Pons (tissue), 1 donor: ENCODE measurements at places on chromosomes 3 and 15.

- DNase-seq, result no peak
Measured at GRCh38 chr3:46737329-46737731, 19.7 kb upstream of the PRSS50 start.

- no peak for DNase-seq
Measured at GRCh38 chr3:128863560-128863959, 15.9 kb upstream of the ACAD9 start.

DNA sequence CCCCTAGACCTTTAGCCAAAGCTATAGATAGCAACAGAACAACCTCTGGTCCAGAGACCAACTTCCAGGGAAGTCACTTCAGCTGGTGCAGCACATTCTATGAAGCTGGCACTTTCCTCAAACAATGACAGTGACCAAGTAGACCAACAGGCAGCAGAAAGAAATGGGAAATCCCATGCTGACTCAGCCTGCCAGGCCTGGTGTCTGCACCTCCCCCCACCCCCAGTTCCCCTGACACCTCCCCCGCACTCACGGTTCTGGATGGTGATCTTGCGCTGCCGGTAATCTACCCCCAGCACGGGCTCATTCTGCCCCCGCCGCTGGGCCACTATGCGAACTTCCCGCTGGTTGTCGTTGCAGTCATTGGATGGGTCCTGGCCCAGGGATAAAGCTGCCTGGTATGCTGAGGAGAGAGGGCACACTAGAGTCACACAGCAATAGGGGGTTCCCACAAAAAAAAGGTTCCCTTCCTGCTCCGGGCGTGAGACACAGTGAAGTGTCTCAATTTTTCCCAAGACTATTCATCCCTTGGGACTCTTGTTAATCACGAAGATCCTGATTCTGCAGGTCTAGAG, 17.0 kb downstream of the ILDR1 start:
- no peak for DNase-seq

DNA sequence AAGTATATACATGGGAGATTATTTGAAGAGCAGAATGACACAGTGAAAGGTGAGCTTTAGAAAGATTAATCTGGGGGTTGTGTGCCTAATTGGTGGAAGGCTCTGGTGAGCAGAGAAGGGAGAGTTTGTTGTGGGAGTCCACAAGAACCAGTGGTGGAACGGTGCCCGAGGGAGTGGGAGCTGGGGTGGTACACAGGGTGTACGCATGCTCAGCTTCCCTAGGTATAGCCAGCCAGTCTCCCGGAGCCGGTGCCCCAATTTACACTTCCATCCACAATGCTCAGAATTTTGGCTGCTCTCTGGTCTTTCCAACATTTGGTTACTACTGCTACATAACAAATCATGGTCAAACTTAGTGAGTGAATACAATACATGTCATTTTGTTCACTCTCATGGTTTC, 92.5 kb downstream of the MITF start:
- DNase-seq, result no peak

DNA sequence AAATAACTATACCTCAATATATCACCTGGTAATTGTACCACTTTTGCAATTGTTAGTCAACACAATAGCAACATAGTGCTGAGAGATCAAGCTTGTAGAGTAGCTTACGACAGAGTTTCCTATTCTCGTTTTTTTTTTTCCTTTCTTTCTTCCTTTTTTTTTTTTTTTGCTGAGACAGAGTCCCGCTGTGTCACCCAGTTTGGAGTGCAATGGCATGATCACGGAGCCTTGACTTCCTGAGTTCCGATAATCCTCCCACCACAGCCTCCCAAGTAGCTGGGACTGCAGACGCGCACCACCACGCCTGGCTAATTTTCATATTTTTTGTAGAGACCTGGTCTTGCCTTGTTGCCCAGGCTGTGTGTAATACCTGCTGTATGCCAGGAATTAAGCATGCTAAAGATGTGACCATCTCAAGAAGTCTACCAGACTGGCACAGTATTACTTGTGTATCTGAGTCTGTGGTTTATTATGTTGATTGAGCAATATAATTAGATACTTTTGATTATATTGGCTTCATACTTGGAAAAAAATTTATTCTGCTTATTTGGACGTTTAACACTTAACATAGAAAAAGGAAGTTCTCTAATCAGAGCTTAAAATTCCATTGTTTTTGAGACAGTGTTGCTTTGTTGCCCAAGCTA, 3.0 kb downstream of the SELENOT start:
- peak; percentile 18 for DNase-seq

DNA sequence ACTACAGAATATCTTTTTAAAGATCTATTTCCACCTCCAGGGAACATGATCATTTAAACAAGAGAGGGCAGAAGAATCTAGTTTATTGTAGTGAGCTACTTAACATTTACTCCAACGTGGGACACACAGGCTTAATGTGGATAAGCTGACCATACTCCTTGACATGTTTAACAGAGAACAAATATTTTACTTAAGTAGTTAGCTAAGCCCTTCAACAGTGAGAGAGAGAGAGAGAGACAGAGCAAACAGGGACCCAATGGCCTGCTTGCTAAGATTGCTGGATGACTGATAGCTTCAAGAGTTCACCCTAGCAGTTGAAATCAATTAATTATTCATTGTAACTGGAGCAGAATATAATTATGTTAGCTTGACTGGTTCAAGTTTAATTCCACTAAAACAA, 158.6 kb downstream of the ADAM10 start:
- DNase-seq, result no peak

- peak; percentile 91 for DNase-seq
Measured at GRCh38 chr3:47440131-47440530, 35.6 kb downstream of the SCAP start.

DNA sequence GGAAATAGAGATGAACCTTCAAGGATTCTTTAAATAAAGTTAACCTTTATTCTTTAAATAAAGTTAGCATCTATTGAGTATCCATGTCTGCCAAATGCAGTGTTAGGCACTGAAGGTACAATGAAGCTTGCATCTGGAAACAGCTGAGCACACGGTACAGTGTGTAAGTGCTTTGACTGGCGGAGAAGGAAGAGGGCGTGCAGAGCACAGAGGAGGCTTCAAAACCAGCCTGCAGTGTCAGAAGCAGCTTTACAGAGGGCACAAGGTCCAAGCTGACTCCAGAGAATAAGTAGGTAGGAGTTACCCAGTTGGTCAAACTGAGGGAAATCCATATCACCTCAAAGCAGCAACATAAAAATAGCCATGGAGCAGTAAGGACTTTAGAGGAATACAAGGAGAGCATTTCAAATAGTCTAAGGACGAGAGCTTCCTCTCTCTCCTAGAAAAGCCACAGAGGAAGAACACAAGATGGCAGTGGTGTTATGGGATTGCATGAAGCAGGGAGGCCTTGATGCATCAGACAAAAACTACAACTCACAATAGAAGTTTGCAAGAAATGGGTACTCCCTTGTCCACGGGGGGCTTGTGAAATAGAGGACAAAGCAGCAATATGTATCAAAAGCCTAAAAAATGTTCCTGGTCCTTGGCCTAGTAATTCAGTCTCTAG, 60.3 kb upstream of the PPP2R3A start:
- peak; percentile 22 for DNase-seq

DNA sequence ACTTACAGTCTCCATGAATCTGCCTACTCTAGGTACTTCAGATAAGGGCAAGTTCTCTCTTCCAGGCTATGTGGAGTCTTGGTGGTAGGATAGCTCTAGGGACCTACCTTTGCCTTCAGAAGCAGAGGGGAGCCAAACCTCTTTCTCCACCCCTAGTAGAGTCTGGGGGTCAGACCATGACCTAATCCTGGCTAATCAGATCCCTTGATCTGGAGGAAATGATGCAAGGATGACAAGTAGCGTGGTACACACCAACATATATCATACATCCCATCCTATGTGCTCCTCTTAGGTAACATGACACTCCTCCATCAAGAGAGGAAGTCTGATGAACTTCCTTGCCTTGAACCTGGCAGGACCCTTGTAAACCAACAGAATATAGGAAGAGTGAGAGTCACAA, 15.4 kb upstream of the PLA2G4F start:
- DNase-seq, result no peak

DNA sequence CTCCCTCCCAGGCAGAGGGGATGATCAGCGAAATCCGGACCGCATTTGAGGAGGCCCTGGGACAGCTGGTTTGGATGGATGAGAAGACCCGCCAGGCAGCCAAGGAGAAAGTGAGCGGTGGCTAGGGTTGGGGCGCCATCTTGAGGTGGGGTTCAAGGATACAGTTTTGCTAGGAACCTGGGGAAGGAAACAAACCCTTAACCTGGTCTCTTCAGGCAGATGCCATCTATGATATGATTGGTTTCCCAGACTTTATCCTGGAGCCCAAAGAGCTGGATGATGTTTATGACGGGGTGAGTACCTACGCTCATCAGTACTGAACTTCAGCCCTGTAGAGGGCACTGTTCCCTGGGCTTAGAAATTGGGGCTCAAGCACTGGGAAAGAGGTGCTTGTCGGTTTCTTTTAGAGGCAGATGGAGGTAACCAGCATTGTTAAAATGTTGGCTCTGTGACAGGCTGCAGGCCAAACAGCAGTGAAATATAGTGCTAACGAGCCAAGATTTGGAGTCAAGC, 9.6 kb upstream of the PSMD2 start:
- DNase-seq, result peak; percentile 36

GRCh38 chr15:64800476-64800875, 25.0 kb downstream of the PIF1 start:
- no peak for DNase-seq

GRCh38 chr15:68620721-68621527, 42.1 kb downstream of the CORO2B start:
- DNase-seq, result peak; percentile 96

DNA sequence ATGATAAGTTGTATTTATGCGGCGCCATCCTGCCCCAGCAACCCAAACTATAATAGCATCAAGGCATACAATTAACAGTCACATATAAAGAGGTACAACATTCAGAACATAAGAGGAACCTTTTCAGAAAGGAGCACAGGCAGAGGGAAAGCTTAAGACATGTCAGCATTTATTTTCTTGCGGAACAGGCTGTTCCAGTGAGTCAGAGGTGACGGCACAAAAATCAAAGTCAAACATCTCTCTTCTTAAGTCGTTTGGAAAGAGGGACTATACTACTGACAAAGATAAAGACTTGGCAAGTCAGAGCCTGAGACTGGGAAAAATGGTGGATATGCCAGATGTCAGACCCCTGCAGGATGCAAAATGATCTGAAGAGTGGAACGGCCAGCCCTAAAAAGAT, 128.4 kb downstream of the CTNNB1 start:
- DNase-seq, result no peak

DNA sequence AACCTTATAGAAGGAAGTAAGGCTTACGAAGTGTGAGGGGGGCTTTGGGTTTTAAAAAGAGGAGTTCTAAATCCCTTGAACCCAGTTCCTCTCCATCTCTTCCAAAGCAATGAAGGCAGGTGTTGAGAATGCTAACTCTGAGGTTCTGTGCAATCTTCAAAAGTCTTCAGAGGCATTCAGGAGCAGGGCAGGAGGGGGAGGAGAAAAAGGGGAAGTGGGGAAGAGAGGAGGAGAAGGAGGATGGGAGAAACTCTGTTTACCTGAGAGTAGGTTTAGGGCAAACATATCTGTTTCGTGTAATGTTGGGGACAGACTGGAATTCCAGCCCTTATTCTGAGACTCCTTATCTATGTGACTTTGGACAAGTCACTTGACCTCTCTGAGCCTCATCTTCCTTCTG, 36.9 kb downstream of the FAM3D start:
- DNase-seq, result no peak

DNA sequence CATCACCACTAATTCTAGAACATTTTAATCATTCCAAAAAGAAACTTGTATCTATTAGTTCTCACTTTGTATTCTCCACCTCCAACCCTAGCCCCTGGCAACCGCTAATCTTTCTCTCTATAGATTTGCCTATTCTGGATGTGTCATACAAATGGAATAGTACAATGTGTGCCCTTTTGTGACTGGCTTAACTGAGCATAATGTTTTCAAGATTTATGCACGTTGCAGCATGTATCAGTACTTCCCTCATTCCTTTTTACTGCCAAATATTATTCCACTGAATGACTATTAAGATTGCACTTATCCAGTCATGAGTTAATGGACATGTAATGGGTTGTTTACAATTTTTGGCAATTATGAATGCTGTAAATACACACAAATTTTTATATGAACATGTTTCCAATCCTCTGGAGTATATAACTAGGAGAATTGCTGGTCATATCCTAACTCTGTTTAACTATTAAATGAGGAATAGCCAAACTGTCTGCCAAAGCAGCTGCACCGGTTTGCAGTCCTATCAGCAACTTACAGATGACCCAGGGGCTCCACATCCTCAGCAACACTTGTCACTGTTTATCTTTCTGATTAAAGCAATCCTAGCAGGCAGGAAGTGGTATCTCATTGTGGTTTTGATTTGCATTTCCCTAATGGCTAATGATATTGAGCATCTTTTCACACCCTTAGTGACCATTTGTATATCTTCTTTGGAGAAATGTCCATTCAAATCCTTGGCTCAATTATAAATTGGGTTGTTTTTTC, 42.9 kb downstream of the DCUN1D1 start:
- no peak for DNase-seq

GRCh38 chr3:132623646-132624045, 26.6 kb downstream of the ACKR4 start:
- DNase-seq, result no peak

- DNase-seq, result no peak
Measured at GRCh38 chr3:160860346-160860745, 104.3 kb downstream of the PPM1L start.

GRCh38 chr15:41259546-41260189, 28.6 kb downstream of the CHP1 start:
- DNase-seq, result no peak

DNA sequence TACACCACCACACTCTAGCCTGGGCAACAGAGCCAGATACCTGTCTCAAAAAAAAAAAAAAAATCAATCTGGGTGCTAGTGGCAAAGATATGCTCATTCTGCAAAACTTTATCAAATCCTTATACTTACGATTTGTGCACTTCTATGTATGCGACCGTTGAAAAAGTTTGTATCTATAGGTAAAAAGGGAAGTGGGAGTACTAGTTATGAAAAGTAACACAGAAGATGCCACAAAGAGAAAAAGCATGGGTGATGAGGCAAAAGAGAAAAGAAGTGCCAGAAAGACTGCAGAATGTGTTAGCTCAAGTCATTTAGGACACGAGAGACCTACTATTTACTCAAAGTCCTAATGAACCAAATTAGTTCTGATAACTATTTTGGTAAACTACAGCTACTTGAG, 407.8 kb downstream of the SHQ1 start:
- no peak for DNase-seq

GRCh38 chr3:123481722-123482457, 33.0 kb upstream of the ADCY5 start:
- DNase-seq, result no peak

GRCh38 chr15:34855893-34856292, 60.5 kb upstream of the ACTC1 start:
- DNase-seq, result peak; percentile 58

DNA sequence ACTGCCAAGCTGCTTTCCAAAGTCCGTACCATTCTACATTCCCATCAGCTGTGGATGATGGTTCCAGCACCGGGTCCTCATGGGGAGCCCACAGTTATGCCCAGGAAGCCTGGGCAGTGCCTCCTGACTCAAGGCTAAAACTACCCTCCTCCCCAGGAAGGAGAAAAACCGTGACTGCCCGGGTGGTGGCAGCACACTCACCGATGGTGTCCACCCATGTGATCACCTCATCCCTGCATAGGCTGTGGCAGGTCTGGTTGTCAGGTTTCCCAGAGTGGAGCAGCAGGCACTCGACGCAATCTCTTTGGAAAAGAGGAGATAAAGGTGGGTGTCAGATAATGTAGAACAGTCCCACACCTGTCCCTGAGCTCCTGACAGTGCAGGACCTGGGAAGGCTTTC, 38.6 kb downstream of the UMPS start:
- no peak for DNase-seq

- DNase-seq, result no peak
Measured at GRCh38 chr3:5800965-5801364, 613.5 kb downstream of the EDEM1 start.

GRCh38 chr3:98038286-98038685, 3.2 kb upstream of the GABRR3 start:
- no peak for DNase-seq
